ENCODE measurements at places on chromosomes 11 and 22. TPM values are rescaled to one million over a fixed set of nuclear protein-coding genes. Genes with fewer than 3 reads are reported as not detected.

DNA sequence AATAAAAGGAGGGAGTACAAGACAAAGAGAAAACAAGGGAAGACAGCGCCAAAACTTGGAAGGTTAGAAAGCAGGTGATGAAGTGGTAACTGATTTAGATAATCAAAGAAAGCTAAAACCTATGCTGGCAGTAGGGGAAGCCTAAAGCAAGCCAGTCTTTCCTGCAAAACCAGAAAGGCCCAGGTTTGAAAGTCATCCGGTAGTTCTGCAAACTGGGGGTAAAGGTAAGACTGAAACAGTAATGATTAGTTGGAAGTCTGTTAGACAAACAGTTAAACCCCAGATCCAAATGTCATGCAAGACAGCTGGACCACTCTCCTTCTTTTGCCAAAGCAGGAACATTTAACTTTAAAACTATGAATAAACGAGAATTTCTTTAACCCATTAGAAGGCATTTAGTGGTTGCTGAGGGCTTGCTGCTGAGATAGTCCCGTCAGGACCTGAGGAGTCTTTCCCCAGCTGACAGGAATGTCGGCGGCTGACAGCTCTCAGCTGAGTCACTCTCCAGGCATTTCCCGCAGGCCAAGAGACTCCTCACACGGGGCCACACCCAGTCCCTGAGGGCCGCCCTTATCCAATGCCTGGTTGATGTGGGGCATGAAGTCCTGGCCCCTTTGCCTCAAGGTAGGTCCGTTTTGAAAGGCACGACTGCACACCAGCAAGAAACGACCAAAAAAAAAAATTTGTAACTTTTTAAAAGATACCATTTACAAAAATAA, 36.3 kb upstream of the CFAP300 start:
- no peaks in the 10 kb centered on the region for H3K27me3 ChIP-seq
- peaks cover 27% of the 10 kb centered on the region for H3K4me1 ChIP-seq
- no peak overlapping the region for H3K4me3 ChIP-seq
- peak; percentile 85 for DNase-seq

DNA sequence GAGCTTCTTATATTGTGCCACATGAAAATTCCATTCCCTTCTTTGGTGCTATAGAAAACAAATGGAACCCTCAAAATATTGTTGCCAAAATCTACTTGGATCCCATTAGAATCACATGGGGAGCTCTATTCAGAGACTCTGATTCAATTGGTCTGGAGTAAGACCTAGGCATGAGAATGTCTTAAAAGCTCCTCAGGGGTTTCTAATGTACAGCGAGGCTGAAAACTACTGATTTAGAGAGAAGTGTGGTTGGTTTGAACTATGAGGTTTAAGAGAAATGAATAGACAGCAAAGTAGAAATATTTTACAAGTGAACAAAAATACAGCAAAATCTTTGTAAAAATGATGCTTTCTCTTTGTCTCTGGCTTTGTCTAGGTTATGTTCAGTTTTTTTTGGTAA, 514.7 kb downstream of the CNTN5 start:
- H3K4me3 ChIP-seq: no peak overlapping the region
- H3K27ac ChIP-seq: no peak overlapping the region
- H3K27me3 ChIP-seq: no peaks in the 10 kb centered on the region
- no peaks in the 10 kb centered on the region for H3K36me3 ChIP-seq

DNA sequence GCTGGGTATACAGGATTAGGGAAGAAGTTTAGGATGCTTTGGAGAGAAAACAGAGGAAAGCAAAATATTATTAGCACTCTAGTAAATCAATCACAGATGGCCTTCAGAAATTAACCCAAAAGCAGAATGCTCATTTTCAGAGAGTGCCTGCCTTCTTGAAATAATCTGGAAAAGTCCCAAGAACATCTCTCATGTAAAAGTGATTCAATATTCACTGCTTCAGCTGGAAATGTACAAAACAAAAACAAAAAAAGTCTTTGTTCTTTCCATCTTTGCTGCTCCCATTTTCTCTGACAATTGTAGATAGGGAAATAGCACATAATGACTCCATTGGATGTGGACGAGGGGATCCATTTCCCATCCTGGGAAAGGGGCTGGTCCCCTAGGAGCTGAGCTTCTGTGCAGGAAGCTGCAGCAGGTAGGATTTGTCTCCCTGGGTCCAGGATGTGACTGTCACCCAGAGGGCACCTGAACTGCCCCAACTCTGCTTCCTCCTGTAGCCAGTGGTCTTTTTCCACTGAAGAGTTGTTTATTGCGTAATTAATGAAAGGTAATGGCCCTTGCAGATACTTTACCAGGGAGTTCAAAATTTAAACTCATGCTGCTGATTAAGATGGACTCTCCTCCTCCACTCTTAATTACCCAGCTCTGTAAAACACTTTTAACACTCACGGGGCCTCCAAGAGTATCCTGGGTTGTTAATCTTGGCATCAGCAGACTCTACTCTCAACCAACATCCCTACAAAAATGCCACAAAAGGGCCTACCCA, 57.9 kb downstream of the SC5D start:
- DNase-seq: no peak
- H3K4me3 ChIP-seq: no peak overlapping the region
- H3K4me1 ChIP-seq: peaks cover 8% of the 10 kb centered on the region

DNA sequence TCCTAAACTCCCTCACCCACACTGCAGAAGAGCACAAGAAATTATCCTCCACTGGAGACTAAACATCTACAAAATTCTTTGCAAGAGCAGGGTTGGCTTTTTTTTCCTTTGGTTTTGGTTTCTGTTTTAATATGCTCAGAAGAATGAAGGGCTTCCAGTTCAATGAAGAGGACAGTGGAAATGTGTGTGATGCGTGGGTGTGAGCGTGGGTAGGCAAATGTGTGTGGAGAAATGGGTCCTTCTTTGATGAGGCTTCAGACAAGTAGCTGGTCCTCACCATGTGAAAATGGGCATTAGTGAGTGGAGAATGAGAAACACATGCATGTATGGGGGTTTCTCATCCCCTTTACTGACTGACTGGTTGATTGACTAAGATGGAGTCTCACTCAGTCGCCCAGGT, 263.3 kb upstream of the SYN3 start:
- H3K36me3 ChIP-seq: peaks cover under 1% of the 10 kb centered on the region
- no peaks in the 10 kb centered on the region for H3K27me3 ChIP-seq
- H3K27ac ChIP-seq: no peak overlapping the region
- H3K4me3 ChIP-seq: no peak overlapping the region

GRCh38 chr11:1600626-1601025, 2.5 kb upstream of the KRTAP5-2 start:
- no peaks in the 10 kb centered on the region for H3K4me1 ChIP-seq
- H3K27me3 ChIP-seq: peaks cover 48% of the 10 kb centered on the region
- H3K4me3 ChIP-seq: no peak overlapping the region
- no peak overlapping the region for H3K27ac ChIP-seq
- no peaks in the 10 kb centered on the region for H3K36me3 ChIP-seq
- no peak for DNase-seq

- H3K36me3 ChIP-seq: peaks cover 49% of the 10 kb centered on the region
- no peaks in the 10 kb centered on the region for H3K27me3 ChIP-seq
- H3K27ac ChIP-seq: no peak overlapping the region
- no peak overlapping the region for H3K4me3 ChIP-seq
- DNase-seq: no peak
- H3K4me1 ChIP-seq: no peaks in the 10 kb centered on the region
Observed at GRCh38 chr11:36278531-36279282, 10.5 kb downstream of the COMMD9 start.

GRCh38 chr22:26589367-26589844, 526 bp downstream of the TPST2 start:
- no peaks in the 10 kb centered on the region for H3K27me3 ChIP-seq
- peak overlapping the region; percentile 67 for H3K4me3 ChIP-seq
- H3K36me3 ChIP-seq: no peaks in the 10 kb centered on the region
- no peak for DNase-seq

DNA sequence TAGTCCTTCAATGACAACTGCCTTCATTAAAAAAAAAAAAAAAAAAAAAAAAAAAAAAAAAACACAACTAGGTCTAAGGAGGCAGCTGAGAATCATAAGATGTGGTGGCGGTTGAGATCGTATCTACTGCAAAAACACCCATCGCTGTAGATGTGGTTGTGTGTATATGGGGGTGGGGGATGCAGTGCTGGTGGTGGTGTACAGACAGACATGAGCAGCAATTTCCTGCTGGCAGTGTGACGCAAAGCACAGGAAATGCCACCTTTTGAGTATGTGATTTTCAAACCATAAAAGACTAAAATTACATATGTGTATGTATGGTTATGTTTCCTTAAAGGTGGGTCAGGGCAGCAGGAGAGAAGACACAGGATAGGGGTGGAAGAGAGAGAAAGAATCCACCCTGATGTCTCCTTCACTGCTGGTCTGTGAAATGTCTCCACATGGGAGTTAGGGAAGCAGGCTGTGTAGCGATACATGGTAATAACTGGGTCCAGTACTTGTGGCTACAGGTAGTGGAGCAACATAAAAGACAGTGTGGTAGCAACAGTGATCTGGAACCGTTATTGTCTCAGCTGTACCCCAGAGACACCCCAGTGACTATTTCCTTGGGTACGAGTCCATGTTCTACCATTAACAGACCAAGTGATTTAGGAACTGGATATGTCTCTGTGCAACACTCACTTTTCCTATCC, 57.9 kb downstream of the SYTL2 start:
- H3K27me3 ChIP-seq: no peaks in the 10 kb centered on the region
- H3K36me3 ChIP-seq: no peaks in the 10 kb centered on the region

DNA sequence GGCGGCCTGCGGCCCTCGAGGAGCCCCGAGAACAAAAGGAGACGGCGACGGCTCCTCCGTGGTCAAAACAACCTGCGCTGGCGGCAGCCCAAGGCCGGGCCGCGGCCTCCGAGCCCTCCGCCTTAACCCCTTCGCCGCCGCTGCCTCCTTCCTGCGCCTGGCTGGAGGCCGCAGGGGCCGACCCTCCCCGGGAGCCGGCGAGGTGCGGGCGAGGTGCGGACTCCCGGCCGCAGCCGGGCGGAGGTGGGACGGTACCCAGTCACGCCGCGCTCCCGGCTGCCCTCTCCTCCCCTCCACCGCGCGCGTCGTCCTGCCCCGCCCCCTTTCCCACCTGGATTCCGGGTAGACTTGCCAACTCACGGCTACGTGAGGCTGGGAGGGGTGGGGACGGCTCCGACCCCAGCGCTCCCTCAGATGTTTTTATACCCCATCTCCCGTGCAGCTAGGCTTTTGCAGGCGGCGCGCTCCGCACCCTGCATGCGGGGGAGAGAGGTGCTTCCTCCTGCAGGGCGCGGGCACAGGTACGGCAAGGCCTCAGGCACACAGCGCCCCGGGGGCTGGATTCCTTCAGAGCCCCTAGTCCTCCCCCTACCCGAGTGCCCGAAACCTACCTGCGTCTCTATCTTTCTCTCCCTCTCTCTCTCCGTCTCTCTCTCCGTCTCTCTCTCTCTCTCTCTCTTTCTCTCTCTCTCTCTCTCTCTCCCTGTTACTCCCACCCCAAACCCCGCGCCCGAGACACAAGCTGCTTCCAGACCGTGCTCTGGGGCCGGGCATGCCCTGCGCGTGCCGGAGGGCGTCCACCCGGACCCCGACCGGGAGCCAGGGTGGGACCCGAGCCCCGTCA, 2.0 kb downstream of the PDGFB start:
- no peak for DNase-seq
- H3K4me1 ChIP-seq: peaks cover 78% of the 10 kb centered on the region
- peak overlapping the region; percentile 95 for H3K27ac ChIP-seq

GRCh38 chr11:102957953-102958352, 2.4 kb upstream of the MMP13 start:
- H3K4me1 ChIP-seq: no peaks in the 10 kb centered on the region
- no peak overlapping the region for H3K4me3 ChIP-seq
- no peak overlapping the region for H3K27ac ChIP-seq
- H3K27me3 ChIP-seq: no peaks in the 10 kb centered on the region

DNA sequence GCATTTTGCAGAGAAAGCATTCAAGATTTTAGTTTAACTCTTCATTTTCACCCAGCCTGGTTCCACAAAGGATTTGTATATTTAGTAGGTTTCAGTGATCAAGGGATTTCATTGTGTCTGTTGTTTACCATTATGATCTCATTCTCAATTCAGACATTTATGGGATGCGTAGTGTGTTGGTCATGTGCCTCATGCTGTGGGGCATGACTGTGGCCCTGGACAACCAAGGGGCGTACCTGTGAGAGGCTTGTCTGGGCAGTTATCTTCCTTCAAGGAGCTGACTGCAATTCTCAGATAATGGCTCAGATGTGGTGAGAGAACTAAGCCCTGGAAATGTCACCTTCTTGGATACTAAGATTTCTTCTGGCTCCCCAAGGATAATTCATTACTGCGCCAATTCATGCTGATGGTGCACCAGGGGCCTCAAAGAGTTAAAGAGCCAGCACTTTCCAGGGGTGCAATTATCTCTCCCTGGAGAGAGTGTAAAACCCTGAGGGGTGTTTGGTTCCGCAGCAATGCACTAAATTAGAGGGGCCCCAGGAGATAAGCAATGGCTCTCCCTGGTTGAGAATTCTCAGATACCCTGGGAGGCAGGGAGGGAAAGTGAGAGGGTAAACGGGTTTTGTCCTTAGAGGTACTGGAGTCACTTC, 32.2 kb downstream of the SLC6A5 start:
- no peak for DNase-seq
- no peaks in the 10 kb centered on the region for H3K27me3 ChIP-seq
- no peaks in the 10 kb centered on the region for H3K36me3 ChIP-seq
- H3K27ac ChIP-seq: no peak overlapping the region
- H3K4me1 ChIP-seq: no peaks in the 10 kb centered on the region
- no peak overlapping the region for H3K4me3 ChIP-seq

- no peaks in the 10 kb centered on the region for H3K4me1 ChIP-seq
- peaks cover 3% of the 10 kb centered on the region for H3K27me3 ChIP-seq
- DNase-seq: peak; percentile 40
- no peaks in the 10 kb centered on the region for H3K36me3 ChIP-seq
Observed at GRCh38 chr11:134599299-134599771, 187.3 kb upstream of the B3GAT1 start.

DNA sequence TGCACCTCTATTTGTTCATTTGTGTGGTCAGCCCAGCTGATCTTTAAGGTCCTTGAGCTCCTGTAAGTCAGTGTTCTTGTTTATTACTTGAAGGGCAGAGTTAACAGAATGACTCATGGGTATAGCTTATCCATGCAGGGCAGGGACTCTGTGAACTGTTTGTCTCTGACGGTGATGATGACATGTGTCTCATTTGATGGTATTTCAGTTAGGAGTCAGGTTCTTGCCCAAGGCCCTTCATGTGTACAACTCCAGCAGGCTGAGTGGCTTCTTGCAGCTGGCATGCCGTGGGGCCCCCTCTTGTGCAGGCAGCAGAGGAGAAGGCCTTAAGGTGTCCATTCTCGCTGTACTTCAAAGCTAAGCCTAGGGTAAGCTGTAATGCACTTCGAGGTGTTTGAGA, 165.1 kb downstream of the DBX1 start:
- no peaks in the 10 kb centered on the region for H3K4me1 ChIP-seq
- no peak for DNase-seq
- H3K27ac ChIP-seq: no peak overlapping the region
- no peaks in the 10 kb centered on the region for H3K27me3 ChIP-seq
- no peak overlapping the region for H3K4me3 ChIP-seq
- H3K36me3 ChIP-seq: no peaks in the 10 kb centered on the region

- no peak for DNase-seq
- no peak overlapping the region for H3K4me3 ChIP-seq
- no peaks in the 10 kb centered on the region for H3K4me1 ChIP-seq
- H3K36me3 ChIP-seq: no peaks in the 10 kb centered on the region
- H3K27ac ChIP-seq: no peak overlapping the region
Observed at GRCh38 chr11:17230867-17231851, 23.4 kb upstream of the PIK3C2A start.

- peaks cover 42% of the 10 kb centered on the region for H3K4me1 ChIP-seq
- H3K4me3 ChIP-seq: no peak overlapping the region
- H3K27me3 ChIP-seq: no peaks in the 10 kb centered on the region
- no peak for DNase-seq
- H3K36me3 ChIP-seq: peaks cover 7% of the 10 kb centered on the region
Observed at GRCh38 chr11:66072518-66072917, 2.4 kb downstream of the PACS1 start.

The GRM5 gene
- total RNA-seq: not detected

The C11orf24 gene
- 15.7 TPM for total RNA-seq

The MS4A4E gene
- 0.98 TPM for total RNA-seq

The RFPL2 gene
- total RNA-seq: not detected

All from suprapubic skin (tissue), 4 donors.